Stimulated activated CD4-positive, alpha-beta T cell treated with anti-CD3 and anti-CD28 coated beads, Interleukin-4, amount 100 ng/mL, for 4 hours (primary cell): ENCODE measurements at places on chromosomes 3 and 15.
A peak's percentile ranks its signal among the peaks of the same experiment; 100 is the strongest.

- no peak for DNase-seq
Observed at GRCh38 chr3:124260206-124260915, 268.4 kb upstream of the ROPN1 start.

DNA sequence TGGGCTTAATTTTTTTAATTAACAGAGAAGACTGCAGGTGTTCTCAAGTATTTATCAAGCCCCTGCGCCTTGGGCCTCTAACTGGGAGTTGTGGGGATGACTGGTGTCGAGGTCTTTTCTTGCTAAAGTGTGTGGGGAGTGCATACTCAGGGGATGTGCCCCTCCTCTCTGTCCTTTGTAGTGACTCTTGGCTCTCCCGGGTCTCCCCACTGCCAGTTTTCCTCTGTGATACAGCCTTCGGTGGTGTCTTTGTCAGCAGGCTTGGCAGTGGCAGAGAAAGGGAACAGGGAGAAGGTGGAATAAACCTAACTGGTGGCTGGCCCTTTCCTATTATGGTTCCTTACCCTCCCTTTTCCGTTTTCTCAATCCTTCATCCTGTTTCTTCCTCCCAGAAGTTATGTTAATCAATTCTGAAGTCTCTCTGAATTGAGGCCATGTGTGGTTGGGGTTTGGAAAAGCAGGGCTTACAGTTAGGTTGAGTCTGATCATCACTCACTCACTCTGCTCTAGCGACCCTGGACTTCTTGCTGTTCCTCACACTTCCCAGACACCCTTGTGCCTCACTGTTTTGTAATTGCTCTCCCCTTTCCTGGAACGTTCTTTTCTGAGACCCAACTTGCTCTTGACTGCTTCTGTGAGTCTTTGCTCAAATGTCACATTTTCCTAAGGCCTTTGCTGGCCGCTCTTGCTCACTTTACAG is 158.1 kb downstream of the PTPRG start:
- DNase-seq, result no peak

GRCh38 chr3:58584690-58585004 is 7.5 kb upstream of the FAM107A start:
- no peak for DNase-seq

- no peak for DNase-seq
Observed at GRCh38 chr15:87631775-87632174, 624.8 kb downstream of the NTRK3 start.

GRCh38 chr15:74835312-74835823 is 7.6 kb downstream of the ULK3 start:
- DNase-seq, result peak; percentile 13

- DNase-seq, result no peak
Observed at GRCh38 chr3:37375184-37376127, 201.1 kb upstream of the LRRFIP2 start.

DNA sequence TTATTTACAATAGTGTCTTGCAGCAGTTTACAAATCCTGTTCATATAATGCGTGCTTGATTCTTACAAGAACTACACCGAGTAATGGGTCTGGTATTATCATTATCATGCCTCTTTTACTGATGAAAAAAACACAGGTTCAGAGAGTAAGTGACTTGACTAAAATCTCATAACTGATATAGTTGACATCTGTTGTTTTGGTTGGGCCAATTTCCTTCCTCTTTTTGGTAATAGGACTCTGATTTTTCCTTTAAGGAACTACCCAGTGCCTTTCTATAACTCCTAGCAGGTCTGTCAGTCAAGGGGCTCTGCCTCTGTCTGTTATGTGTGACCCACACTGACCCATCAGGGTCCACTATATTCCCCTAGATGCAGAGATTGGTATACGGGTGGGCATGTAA is 14.6 kb upstream of the BLOC1S6 start:
- no peak for DNase-seq

GRCh38 chr15:64438653-64439447 is 21.5 kb upstream of the ZNF609 start:
- DNase-seq, result no peak

DNA sequence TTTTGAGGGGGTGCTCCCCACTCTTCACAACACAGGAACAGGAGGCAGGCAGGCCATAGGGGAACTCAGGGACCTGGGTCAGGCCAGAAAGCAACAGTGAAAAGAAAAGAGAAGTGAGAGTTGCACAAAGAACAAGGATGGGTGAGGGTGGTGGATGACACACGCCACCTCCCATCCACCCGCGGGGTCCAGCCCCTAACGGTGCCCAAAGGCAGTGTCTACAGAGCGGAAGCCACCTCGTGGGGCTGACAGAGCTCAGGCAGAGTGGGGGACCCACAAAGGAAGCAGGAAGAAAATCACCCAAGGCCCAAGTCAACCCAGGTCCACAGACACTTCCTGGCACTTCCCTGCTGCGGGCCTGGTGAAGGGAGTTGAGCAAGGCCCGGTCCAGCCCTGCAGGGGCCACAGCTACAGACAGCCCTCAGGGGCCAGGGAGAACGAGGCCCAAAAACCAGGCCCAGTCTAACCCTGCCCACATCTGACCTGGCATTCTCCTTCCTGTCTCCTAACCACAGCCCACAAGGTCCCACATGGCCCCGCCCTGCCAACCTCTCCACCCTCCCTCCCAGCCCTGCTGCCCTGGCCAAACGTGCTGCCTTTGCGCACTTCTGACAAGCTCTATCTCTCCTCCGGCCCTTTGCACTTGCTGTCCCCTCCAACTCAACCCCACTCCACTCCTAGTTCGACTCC is 5.9 kb downstream of the NUP210 start:
- DNase-seq, result peak; percentile 58

DNA sequence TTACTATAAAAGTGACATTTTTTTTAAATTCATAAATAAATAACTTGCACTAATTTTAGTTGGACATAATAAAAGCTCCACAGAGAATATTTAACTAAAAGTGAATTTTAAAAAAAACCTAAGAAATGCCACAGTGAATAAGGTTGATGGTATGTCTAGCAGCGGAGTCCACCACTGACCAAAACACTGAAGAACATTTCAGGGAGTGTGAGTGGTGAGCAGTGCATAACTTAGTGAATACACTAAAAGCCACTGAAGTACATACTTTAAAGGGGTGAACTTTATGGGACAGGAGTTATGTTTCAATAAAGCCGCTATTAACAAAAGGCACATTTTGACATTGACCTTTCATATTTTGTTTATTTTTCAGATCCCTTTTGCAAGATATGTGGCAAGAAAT is 32.3 kb downstream of the SRP14 start:
- no peak for DNase-seq

DNA sequence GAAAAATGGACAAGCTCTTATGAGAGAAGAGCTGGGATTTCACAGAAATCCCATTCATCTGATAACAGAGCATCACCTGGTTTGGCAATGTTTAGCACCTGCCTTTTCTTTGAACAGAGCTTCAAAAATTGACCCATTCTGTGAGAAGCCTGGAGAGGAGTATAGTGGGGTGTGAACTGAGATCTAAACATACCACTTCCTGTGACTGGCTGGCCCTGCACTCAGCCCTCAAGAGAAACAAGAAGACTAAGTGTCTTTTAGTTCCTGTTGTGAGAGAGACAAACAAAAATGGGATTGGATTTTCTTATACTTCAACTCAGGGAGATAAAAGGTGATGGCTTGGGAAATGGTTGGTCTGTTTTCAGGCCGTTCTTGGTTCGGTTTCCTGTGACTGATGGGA is 1060.2 kb downstream of the ROBO1 start:
- no peak for DNase-seq

- no peak for DNase-seq
Observed at GRCh38 chr15:31005660-31006059, 14.2 kb upstream of the MTMR10 start.

DNA sequence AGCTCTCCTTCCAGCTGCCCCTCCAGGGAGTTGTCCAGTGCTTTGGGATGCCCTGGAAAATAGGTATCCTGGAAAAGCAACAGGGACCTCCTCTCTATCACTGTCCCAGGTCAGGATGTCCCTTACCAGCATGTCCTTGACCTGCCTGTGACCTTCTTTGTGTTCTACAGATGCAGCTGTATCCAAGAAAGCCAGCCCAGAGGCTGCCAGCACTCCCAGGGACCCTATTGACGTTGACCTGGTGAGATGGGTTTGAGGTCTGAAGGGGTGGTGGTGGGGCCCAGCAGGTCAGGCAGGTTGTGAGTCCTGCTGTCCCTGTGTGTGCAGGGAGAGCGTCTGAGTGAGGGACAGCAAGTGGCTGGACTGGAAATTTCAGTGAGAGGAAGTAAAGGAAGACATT is 30.2 kb downstream of the PML start:
- no peak for DNase-seq
